ENCODE measurements at places on chromosomes 12 and 14. TPM values are rescaled to one million over a fixed set of nuclear protein-coding genes. Genes with fewer than 3 reads are reported as not detected.

The RNFT2 gene
- total RNA-seq = 2.3 TPM

The KCNA5 gene
- total RNA-seq = not detected

The FITM1 gene
- total RNA-seq = under 0.01 TPM

The NPFF gene
- total RNA-seq = not detected

The JPH4 gene
- total RNA-seq = not detected

The KRT78 gene
- not detected for total RNA-seq

The LMBR1L gene
- total RNA-seq = 53.2 TPM

The PLEK2 gene
- 0.51 TPM for total RNA-seq

The COQ5 gene
- total RNA-seq = 38.5 TPM

The C12orf50 gene
- total RNA-seq = under 0.01 TPM

The GPRC5A gene
- 2.3 TPM for total RNA-seq

The MAGOHB gene
- total RNA-seq = 21.1 TPM

The LTB4R gene
- 1.0 TPM for total RNA-seq

The COQ6 gene
- total RNA-seq = 13.4 TPM

The PRPH gene
- total RNA-seq = 0.50 TPM

The CCDC198 gene
- total RNA-seq = not detected

The PARP2 gene
- 5.6 TPM for total RNA-seq

The PMCH gene
- total RNA-seq = not detected
